Upper lobe of left lung (tissue), 6 donors: ENCODE measurements at places on chromosomes 6 and 20.

DNA sequence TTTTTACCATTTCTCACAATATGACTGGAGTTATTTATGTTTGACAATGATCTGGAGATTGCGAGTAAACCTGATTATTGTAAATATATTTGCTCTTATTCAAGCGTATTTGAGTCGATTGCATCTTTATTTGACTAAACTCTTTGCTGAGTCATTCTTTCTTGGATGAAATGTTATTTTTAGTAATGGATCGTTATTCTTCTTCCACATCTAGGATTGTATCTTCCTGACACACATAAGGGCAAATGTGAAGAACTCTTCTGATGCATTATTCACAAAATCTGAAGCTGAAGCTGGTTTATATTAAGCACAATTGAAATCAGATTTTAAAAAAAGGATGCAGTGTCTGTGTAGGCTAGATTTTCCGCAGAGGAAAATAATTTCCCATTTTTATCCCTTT is 68.2 kb downstream of the SEL1L2 start:
- no peaks in the 10 kb centered on the region for H3K4me1 ChIP-seq
- no peak overlapping the region for H3K4me3 ChIP-seq
- H3K27me3 ChIP-seq: no peaks in the 10 kb centered on the region
- H3K36me3 ChIP-seq: no peaks in the 10 kb centered on the region

DNA sequence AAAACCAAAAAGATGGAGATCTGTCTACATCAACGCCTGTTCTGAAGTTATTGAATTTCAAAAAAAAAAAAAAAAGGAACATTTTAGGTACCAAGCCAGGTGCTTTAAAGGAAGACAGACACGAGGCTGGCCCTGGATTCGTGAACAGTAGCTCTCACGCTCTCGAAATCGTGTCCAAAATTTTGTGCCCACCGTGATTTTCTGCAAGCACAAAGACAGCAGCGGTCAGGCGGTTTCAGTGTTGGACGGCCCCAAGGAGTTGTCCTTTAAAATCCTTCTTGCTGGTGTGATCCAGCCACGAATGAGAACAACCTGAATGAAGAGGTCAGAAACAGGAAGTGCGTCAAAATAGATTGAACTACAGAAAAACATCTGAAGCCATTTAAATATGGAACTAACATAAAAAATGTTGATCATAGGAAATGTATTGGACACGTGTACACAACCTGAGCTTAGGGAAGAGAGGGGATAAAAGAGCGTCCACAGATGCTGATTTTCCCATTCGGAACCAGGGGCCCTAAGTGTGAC is 78.2 kb downstream of the THBS2 start:
- no peaks in the 10 kb centered on the region for H3K36me3 ChIP-seq
- no peaks in the 10 kb centered on the region for H3K4me1 ChIP-seq
- H3K4me3 ChIP-seq: no peak overlapping the region
- DNase-seq: no peak

GRCh38 chr6:99350573-99350972 is 1.1 kb upstream of the FAXC start:
- DNase-seq: peak; percentile 60
- no peaks in the 10 kb centered on the region for H3K36me3 ChIP-seq
- peak overlapping the region; percentile 57 for H3K4me3 ChIP-seq
- no peak overlapping the region for H3K27ac ChIP-seq
- peaks cover 5% of the 10 kb centered on the region for H3K4me1 ChIP-seq
- no peaks in the 10 kb centered on the region for H3K27me3 ChIP-seq

- H3K4me1 ChIP-seq: no peaks in the 10 kb centered on the region
- no peaks in the 10 kb centered on the region for H3K36me3 ChIP-seq
- H3K27ac ChIP-seq: no peak overlapping the region
- DNase-seq: no peak
- H3K27me3 ChIP-seq: no peaks in the 10 kb centered on the region
- H3K4me3 ChIP-seq: no peak overlapping the region
These were observed 34.5 kb downstream of the GFRA4 start for GRCh38 chr20:3628502-3629314.

DNA sequence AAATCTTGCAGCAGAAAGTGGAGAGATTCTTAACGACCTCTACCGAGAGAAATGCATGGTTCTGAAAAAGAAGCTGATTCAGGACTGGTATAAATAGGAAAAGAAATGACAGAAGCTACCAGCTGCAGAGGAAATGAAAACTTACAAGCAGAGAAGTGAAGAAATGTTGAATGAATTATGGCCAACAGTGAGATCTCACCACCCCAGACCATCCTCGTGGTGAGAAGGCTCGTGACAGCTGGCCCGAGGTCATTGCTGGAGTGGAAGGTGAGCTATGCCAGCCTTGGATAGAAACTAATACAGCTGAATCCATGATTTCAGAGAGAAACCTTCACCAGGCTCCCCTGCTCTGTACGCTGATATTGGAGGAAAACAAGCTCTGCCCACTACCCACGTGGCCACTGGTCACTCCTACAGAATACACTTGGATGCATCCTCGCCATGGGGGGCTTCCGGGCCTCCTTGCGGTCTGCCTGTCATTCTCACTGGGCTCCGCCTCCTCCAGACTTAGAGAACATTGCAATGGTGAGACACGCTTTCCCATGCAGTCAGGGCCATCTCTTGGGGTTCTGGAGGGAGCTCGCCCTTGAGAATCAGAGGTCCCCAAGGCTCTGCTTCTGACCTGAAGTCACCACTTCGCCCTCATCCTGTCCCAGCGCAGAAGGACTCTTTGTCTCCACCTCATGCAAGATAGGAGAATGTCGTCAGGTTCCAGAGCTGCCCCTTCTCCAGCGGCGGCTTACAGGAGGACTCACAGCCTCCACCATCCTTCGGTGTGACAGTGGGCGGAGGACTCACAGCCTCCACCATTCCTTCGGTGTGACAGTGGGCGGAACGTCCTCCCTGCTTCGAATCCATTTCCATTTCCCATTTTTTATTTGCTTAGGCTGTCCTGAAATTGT is 10.6 kb upstream of the TUBB2B start:
- H3K36me3 ChIP-seq: no peaks in the 10 kb centered on the region
- no peaks in the 10 kb centered on the region for H3K4me1 ChIP-seq
- no peak for DNase-seq
